Uterus (tissue), 4 donors: ENCODE measurements at places on chromosomes 6 and 20.

DNA sequence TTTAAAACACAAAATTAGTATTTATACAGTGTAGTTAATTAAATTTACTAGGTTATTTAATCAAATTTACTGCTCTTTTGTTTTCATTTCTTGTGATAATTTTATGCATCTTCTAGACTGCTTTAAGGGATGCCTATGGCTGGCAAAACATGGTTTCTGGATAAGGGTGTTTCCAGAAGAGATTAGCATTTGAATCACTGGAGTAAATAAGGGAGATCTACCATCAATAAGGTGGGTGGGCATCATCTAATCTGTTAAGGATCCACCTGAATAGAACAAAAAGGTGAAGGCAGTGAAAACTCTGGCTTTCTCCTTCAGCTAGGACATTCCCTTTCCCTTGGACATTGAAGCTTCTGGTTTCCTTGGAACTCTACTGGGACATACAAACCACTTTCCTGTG, 146.2 kb upstream of the LAMA2 start:
- DNase-seq = no peak

DNA sequence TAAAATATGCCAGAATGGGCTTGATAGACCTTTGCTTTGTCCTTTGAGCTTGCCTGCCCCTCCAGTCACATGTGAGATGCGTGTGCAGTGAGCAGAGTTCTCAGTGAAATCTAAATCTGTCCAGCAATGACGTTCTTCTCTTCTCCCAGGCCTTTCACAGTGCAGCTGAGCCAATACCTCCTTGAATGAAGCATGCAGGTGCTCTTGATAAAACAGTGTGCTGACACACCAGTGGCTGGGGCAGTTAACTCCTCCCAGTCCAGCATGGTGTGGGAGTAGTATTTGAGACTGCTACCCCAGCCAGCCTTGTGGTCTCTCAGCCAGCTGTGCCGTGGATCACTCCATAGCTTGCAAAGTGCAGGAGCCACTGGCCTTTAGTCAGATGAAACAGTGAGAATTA, 240.5 kb downstream of the FARS2 start:
- DNase-seq = no peak

DNA sequence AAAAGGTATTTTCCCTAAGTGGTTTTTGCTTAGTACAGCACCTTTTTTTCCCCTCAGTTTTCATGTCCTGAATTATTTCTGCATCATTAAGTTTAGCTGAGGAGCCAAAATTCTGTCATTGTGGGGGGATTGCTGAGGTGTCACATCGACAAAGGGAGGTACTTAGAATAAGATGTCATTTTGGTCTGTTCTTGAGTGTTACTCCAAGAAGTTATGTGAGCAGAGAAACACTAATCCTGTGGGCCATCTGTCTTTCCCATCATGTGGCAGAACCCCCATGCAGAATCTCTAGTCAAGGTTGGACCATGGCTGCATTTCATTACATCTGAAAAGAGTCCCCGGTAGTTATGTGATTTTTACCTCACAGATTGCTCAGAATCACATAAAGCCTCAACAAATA, 167.8 kb upstream of the CENPW start:
- DNase-seq = no peak

GRCh38 chr6:14547284-14547998, 429.9 kb downstream of the CD83 start:
- DNase-seq = no peak

- DNase-seq = no peak
Measured at GRCh38 chr6:164184410-164184809, 769.9 kb downstream of the QKI start.

DNA sequence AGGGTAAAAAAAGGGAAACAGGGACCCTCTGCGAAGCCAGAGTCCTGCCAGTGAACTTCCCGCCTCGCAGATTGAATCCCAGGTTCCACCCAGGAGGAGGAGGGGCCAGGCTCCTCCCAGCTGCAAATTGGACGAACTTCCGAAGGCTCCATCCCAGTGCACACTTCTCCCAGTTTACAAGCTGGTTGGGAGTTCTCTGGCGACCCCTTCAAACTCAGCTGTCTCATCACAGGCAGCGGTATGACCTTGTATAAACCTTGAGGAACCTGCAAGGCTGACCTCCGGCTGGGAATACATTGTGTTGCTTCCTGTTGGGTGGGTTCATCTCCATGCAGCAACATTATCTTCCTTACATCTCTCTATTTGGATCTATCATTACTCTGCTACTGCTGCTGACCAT, 962.7 kb downstream of the GRIK2 start:
- no peak for DNase-seq

GRCh38 chr6:154318721-154319120, 37.9 kb downstream of the IPCEF1 start:
- DNase-seq = no peak

- DNase-seq = no peak
Measured at GRCh38 chr20:33696448-33696847, 10.3 kb upstream of the E2F1 start.

- no peak for DNase-seq
Measured at GRCh38 chr6:8803181-8803760, 367.9 kb upstream of the SLC35B3 start.

DNA sequence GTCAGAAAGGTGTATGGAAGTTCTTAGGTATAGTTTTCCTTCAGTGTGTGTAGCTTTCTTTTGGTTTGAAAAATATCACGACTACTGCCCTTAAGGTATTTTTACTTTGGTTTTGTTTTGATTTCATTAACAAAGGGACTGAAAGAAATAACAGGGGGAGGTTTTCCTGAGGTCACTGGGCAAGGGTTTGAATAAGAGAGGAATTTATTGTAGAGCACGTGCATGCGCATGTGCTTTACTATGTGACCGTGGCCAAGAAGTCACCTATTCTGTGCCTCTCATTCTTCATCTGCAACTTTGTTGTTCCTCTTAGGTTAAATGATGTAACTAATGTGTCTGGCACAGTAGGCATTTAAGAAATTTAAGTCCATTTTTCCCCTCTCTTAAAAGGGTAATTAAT, 4.1 kb upstream of the MAN1A1 start:
- no peak for DNase-seq

DNA sequence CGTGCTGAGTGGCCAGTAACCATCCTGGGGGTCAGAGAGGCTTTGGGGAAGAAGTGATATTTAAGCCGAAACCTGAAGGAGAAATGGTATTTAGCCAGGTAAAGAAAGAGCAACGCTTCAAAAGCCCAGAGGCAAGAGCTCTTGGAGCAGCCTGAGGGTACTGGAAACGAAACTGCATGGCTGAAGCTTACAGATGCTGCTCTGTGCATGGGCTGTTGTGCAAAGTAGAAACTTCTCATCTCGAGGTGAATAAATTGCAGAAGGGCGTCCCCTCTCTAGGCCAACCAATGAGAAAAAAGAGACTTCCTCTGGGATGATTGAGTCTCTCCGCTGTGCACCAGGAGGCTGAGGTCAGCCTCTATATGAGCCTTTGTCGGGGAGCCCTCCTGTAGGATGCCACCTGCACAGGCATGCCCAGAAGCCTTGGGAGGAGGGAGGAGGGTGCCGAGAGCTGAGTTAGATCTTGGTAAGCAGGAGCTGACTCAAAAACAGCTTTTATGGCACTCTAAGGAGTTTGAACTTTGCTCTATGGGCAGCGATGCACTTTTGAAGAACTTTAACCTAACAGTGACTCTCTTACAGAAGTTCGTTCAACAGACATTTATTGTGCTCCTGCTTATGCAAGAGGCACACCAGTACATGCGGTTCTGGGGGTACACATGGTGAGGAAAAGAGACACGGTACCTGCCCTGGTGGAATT, 61.6 kb upstream of the EDN1 start:
- no peak for DNase-seq

DNA sequence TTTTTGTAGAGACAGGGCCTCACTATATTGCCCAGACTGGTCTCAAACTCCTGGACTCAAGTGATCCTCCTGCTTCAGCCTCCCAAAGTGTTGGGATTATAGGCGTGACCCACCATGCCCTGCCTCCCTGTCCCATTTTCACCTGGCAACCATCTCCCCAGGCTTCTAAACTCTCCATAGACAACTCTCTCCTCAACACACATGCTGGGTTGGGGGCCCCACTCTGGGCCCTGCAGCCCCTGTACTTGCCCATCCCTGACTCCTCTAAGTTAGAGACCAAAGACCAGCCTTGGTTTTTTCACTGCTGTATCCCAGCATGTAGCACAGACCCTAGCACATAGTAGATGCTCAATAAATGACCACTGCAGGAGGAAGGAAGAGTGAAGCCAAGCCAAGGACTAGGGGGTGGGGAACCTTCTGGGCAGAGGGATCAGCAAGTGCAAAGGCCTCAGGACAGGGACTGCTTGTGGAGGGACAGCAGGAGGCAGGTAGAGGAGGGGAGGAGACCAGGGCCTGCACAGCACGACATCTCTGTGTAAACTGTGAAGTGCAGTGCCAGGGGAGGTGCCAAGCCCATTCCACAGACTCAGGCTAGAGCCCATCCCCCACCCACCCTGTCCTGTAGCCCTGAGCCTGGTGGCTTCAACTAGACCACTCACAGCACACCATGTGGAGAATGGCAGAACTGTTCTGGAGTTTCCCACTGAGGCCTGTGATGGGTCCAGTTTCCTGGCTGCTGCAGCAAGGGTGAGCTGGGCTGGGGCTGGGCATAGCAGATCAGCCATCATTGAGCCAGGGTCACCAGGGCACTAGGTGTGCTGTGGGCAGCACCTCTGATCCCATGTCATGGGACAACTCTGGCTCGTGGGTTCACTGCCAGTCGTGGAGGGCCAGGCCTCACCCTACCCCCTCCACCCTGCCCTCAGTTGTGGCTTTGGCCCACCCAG, 3.4 kb upstream of the SRC start:
- DNase-seq = no peak

DNA sequence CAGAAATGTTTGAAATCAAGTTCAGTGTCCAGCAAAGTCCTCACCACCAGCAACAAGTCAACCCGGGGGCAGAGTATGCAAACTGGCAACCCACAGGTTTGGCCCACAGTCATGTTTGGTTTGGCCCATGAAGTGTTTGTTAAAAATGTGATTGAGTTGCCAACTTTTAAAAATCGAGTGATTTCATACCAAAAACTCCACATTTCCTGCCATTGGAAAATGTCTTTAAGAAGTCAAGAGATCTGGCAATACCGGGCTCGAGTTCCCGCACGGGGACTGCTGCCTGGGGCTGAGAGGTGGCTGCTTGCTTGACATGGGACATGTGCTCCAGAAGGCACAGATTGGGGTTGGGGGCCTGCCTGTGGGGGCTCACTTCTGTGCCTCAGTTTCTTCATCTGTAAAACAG, 36.1 kb downstream of the PREX1 start:
- DNase-seq = no peak

- DNase-seq = no peak
Measured at GRCh38 chr6:19210849-19211590, 626.1 kb upstream of the ID4 start.
